ENCODE measurements at places on chromosomes 1 and 21.

DNA sequence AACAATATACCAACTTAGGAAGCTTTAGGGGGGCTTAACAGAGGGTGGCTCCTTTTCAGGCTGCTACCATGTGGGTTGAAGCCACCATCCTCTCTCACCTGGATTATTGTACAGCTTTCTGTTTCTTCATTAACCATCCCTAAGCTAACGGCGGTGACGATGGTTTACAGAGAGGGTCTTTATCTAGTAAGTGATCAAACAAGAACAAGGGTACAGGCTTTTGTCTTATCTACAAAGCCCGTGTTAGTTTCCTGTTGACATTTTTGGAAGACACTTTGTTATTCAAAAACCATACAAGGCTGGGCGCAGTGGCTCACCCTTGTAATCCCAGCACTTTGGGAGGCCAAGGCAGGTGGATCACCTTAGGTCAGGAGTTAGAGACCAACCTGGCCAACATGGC is 20.4 kb downstream of the SLC25A33 start:
- DNase-seq: no peak

GRCh38 chr21:42424914-42425541 is 21.3 kb downstream of the UBASH3A start:
- peak; percentile 71 for DNase-seq

GRCh38 chr1:56590520-56591011 is 11.2 kb upstream of the PLPP3 start:
- DNase-seq: no peak

GRCh38 chr1:153312570-153313186 is at the start of gene PGLYRP3:
PGLYRP3 (minus strand) TSS chr1:153312952; CDS start chr1:153310665, 2,287 bp downstream.
- no peak for DNase-seq

GRCh38 chr1:64161357-64161941 is 42.0 kb upstream of the UBE2U start:
- DNase-seq: no peak

GRCh38 chr1:28111157-28111556 is 22.7 kb upstream of the EYA3 start:
- DNase-seq: no peak

DNA sequence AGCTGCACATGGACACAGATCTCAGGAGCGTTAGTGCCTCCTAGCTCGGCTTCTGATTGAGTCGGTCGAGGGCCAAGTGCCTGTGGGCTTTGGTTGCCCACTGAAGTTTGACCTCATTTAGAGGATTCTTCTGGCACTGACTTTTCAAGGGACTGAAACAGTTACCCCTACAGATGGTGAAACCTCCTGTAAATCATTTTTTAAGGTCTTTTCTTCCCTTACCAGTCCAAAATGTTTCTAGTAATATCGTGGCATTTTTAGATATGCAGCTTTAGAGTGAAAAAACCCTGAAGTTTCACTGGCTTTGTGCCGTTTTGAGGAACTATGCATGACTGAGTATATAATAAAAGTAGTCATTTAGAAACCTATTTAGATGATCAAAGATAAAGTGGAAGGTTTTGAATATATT is 34.7 kb upstream of the L1TD1 start:
- DNase-seq: no peak

- DNase-seq: no peak
Observed at GRCh38 chr1:1208713-1209433, 2.5 kb upstream of the TNFRSF18 start.

DNA sequence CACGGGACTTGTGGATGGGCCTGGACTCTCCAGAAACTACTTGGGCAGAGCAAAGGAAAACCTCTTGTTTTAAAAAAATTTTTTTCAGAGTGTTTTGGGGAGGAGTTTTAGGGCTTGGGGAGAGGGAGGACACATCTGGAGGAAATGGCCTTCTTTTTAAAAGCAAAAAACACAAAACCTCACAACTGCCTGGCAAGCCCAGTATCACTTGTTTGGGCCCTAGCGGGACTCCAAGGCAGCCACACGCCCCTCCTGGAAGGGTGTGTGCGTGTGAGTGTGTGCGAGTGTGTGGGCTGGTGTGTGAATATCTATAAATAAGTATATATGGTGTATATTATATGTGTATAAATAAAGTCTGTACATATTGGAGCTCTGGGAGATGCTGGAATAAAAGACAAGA is 57.7 kb upstream of the ACTL8 start:
- no peak for DNase-seq

GRCh38 chr1:108636876-108637275 is 24.0 kb downstream of the HENMT1 start:
- DNase-seq: no peak

DNA sequence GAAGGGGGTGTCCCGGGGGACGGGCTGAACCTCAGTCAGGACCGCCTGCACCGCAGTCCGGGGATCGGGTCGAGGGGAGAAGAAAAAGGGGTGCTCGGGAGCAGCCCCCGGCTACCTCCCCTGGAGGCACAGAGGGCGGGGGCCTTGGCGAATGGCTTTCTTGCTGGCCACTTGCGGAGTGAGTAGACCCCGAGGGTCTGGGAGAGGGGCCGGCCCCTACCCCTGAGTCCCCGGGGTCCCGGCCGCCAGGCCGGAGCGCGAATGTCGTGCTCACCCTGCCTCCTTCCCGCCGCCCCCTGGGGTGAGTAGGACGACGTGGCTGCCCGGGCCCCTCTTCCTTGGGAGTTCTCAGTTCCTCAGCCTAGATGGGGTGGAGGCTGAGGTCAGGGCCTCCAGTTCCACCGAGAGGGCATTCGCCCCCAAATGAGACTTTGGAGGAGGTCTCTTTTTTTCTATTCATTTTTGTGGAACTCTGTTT is 113.0 kb downstream of the OSBPL9 start:
- no peak for DNase-seq

DNA sequence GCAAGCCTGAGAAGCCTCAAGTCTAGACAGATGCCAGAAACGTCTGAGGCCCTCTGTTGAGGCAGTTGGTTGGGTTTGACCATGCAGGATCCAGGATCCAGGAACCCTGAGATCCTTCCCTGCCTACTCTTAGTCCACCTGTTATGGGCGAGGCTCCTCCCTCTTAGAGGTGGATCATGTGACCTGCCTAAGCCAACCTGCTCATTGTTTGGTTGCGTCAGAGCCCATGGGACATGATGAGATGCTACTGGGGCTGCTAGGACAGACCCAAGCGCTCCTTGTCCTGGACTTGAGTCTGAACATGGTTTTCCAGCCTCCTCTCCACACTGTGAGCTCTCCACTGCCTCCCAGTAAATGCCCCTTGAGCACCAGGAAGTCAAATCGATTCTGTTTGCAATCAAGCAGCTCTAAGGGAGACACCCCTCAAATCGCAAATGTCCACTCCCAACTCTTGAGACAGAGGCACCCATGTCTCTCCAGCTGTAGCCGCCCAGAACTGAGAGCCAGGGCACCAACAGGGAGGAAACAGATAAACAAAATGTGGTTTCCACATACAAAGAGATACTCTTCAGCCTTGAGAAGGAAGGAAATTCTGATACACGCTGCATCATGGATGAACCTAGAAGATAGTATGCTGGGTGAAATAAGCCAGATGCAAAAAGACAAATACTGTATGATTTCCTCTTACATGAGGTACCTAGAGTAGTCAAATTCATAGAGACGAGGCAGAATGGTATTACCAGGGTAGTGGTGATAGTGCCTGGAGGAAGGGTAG is 31.7 kb upstream of the WNT4 start:
- DNase-seq: no peak

- DNase-seq: no peak
Observed at GRCh38 chr1:30598571-30599114, 124.7 kb downstream of the MATN1 start.

DNA sequence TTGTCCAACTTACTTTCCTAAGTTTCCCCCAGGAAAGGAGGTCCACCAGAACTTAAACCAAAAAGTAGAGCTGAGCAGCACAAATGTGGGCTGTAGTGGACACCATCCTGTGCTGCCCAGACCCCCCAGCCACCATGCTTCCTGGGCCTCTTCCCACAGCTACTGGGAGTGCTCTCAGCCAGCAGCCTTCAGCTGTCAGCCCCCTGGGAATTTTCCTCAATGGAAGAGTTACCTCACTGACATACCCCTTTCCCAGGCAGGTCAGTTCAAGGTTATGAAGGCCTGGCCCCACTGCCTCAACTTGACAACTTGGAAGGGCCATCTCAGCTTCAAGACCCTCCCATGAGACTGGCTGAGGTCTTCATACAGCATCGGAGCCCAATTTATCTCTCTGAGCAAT is 47.7 kb downstream of the CDCP2 start:
- no peak for DNase-seq

DNA sequence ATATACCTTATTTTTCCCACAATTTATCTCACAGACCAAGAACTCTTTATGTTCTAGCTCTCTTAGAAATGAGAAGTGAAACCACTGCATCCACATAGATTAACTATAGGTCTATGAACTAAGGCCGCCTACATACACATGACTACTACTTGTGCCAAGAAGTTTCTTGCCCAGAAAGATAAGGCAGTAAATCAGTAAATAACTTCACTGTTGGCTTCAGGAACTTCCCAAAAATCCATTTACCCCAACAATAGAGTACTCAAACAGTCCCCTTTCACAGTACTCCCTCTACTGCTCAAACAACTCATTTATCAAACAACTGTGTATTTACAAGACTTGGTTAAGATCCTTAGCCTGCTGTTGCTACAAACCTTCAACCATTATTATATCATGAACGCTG is 96.5 kb downstream of the NME7 start:
- DNase-seq: no peak

DNA sequence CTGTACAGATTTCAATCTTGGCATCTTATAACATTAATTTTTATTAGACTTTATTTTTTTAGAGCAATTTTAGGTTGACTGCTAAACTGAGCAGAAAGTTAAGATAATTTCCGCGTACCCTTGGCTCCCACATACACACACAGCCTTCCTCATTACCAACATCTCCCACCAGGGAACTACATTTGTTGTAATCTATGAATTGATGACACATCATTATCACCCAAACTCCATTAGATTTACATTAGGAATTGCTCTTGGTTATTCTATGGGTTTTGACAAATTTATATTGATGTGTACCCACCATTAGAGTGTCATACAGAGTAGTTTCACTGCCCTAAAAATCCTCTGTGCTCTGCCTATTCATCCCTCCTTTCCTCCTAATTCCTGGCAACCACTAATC is 56.4 kb upstream of the GRIK3 start:
- DNase-seq: no peak

- no peak for DNase-seq
Observed at GRCh38 chr1:83910461-83910860, 88.5 kb downstream of the TTLL7 start.

DNA sequence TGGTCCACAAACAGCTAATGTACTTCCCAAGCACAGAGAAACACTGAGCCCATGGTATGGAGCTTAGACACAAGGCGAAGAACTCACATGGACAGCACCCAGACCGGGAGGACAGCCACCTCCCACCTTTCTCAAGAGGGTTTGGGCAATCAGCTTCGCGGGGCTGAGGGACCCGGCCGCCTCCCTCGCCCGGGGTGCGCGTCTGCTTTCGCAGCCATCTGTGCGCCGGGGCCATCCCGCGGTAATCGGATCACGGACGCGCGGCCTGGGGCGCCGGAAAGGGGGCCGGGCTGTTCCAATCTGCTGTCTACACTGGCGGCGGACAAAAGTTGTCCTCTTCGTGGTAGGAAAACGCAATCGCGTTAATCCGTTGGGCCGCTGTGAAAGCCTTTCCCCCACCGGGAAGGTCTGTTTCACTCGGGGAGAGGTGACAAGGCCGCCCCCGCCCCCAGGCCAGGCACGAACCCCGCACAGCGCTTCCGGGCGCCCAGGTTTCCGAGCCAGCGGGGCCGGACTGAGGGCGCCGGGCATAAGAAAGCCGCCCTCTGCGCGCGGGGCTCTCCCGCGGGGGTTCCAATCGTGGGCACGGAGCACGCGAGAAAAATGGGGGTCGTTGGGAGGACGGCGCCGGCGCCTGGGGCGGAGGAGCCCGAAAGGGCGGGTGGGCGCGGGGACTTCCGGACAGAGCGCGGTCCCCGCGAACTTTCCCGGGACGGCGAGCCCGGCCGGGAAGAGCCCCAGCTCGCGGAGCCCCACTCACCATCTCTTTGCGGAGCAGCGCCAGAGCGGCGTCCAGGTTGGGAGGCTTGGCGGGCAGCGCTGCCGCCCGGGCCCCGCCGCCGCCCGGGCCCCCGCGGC is 664 bp downstream of the FAM89A start:
- DNase-seq: peak; percentile 24

- DNase-seq: no peak
Observed at GRCh38 chr1:65141394-65141793, 6.6 kb upstream of the AK4 start.

DNA sequence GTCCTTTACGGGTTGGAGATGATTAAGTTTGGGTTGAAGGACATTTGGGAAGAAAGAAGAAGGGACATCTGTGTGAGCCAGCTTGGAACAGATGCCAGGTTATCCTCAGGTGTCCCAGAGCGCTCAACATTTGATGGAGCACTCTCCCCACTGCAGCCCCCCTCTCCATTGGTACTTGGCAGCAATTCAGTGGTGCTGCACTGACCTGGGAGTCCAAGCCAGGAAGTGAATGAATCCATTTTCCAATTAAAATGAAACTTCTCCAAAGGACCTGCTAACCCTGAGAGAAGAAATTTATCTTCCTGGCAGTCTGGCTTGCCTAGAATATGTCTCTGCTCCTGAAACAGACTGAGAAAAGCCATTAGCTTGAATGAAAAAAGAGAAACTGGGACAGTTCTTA is 67.1 kb downstream of the FGGY start:
- no peak for DNase-seq

DNA sequence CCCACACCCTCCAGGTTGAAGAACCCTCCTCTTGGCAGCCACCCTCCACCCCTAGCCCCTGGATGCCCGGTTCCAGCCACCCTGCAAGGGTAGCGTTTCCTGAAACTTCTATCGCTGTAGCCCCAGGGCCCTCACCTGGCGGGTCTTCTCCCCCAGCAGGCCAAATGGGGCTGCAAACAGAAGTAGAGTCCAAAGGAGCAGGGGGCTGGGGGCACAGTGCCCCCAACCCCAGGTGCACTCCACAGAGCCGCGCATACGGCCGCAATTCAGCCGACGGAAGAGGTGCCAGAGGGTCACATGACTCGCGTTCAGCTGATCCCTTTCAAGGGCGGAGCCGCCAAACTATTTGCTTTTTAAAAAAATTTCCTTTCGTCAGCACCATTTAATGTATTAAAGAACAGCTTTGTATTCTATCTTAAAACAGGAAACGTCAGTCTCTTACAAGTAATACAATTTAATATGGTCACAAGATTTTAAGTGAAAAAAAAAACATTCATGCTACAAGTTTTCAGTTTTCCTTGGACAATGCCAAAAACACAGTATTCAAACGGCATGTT is at the start of gene GLMP:
TSS of gene GLMP (minus strand) at position 289 of the 557 bp plus-strand sequence. CDS start at position 255, 34 bp downstream.
- DNase-seq: no peak

- DNase-seq: no peak
Observed at GRCh38 chr21:41071258-41072171, 96.4 kb upstream of the BACE2 start.

GRCh38 chr1:82503822-82504221 is 703.1 kb downstream of the ADGRL2 start:
- no peak for DNase-seq

All from central memory CD8-positive, alpha-beta T cell (primary cell).